NCI-H2171 (cell line): ENCODE measurements at places on chromosomes 7 and 10.

- DNase-seq = no peak
Measured at GRCh38 chr7:150380463-150380862, 1.3 kb downstream of the ZNF775 start.

- no peak for DNase-seq
Measured at GRCh38 chr10:3968727-3969126, 183.7 kb upstream of the KLF6 start.

GRCh38 chr7:7109934-7110333 lies 72.4 kb upstream of the C1GALT1 start:
- DNase-seq = no peak

- DNase-seq = no peak
Measured at GRCh38 chr7:136023134-136023869, 46.1 kb upstream of the MTPN start.

DNA sequence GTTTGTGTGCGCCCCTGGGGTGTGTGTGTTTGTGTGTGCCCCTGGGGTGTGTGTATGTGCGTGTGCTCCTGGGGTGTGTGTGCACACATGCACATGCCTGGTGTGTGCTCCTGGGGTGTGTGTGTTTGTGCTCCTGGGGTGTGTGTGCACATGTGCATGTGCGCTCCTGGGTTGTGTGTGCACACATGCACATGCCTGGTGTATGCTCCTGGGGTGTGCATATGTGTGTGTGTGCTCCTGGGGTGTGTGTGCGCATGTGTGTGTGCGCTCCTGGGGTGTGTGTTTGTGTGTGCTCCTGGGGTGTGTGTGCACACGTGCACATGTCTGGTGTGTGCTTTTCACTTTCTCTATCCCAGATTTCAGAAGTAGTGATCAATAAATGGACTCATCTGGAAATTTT lies 321.0 kb downstream of the WDR37 start:
- DNase-seq = no peak

DNA sequence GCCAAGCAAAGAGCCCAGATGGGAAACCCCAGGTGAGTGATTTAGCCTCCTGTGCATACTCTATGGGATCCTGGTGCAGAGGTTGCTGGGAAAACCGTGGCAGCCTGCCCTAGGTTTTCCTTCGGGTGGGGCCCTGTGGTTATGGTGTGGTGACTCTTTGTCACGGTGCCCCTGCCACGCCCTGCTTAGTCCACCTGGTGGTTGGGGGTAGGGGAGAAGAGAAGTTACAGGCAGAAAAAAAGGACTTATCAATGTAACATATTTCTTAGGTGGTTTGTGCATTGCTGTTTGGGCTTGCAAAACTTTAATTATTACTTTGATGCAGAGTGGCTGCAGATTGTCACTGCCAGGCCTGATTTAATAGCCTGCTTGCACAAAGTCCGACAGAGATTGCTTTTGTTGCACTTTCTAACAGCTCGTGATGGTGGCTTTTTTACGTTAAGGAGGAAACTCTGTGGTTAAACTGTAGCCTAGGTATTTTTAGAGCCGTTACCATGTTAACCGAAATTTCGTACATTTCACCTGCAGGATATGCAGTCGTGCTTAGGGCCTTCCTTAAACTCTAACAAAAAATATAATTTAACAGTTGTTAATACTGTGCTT lies 197.4 kb downstream of the RNLS start:
- no peak for DNase-seq

GRCh38 chr7:132437730-132438129 lies 138.5 kb downstream of the PLXNA4 start:
- no peak for DNase-seq

DNA sequence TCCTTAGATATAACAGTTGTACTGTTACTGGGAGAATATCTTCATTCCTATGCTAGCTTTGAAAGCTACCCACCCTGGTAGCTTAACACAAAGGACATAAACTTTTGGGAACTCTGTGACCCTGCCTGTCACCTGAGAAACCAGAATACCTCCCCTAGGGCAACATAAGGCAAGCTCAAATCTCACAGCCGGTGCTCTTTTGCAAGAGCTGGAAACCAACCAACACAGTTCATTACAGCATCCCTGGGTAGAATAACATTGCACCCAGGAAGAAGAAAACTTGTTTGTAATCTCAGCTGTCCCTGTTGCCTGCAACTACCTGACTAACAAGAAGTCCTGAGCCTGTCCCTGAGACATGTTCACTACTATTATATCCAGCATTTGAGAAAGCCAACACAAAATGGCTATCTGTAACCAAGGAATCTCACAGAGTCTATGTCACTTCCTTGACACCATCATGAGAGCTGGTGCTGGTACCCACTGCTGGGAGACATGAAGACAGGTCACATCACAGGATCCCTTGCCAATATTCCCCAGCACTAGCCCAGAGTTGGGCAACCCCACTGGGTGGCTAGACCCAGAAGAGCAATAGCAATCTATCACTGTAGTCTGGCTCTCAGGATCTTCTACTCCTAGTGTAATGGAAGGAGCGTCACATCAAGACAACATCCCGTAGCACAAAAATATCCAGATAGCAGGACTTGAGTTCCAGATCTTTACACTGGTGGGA lies 31.3 kb downstream of the AKR1C3 start:
- DNase-seq = no peak

DNA sequence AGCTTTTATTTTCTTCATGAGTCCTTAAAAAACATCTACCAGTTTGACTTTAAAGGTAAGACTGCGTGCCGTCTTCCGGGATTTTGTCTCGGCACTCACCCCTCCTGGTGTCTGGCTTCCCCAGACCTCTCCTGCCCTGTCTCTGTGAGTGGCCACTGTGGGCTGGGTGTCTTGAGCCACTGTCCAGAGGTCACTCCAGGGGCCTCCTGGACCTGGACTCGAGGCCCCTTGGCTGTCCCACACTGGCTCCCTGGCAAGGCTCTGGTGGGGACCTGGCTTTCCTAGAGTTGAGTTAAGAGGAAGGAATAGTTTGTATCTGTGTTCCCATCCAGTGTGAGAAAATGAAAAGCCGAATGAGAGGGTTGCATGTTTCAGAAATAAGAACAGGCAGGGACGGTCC lies 95.5 kb downstream of the NKX6-2 start:
- no peak for DNase-seq

DNA sequence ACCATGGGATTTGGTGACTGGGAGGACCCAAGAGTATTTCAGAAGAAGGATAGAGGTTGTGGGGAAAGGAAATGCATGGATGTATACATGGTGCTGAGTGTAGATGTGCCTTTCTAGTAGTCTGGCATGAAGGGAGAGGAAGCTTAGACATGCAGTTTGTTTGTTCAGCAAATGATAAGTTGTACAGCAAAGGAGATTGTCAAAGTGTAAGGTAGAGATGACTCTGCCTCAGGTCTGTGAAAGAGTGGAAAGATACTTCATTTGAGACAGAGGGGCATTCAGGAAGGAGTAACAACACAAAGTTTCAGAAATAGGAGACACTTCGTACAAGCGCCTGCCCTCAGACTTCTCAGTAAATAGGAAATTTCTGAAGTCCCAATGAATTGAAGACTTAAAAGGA lies 152.3 kb downstream of the CELF2 start:
- no peak for DNase-seq

DNA sequence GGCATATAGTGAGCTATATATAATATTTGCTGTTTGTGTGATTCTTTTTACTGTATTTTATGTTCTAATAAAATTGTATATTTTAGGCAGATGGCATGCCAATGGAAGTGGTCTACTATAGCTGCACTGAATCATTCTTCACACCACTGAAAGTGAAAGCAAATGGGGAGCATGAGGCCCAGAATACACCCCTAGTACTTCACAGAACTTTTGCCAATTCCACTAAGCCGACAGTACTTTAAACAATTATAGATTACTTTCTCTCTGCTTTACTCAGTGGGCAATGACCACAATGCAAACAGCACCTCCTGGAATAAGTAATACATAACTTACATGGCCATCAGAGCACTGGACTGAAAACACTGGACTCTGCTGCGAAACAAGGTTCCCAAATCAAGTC lies 70.2 kb downstream of the ANKRD26 start:
- no peak for DNase-seq

DNA sequence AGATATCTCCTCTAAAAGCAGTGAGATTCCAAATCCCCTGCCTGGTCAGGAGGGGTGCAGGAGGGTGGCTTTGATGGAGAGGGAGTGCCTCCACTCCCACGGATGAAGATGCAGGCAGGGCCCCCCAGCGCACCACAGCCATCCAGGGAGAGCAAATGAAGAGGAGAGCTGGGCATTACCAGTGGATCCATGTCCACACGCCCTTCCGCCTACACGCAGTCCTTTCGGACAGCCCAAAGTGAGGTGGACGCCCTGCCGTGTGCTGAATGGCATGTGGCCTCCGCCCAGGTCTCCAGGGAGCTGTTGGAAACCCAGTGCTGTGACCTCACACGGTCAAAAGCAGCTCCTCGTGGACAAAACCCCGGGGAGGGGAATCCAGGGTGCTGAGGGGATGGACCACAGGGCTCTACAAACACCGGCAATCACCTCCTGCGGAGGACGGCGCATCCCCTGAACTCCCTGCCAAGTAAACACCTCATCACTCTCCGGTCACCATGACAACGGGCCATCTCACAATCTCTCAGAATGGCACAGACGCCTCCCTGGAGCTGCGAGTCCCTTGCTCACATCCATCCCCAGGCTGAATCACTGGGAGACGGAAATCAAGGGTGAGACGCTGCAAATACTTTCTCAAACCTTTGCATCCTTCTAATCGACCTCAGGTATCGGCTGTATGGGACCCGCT lies 35.0 kb upstream of the DNAAF5 start:
- no peak for DNase-seq

GRCh38 chr7:157457355-157458253 lies 120.8 kb downstream of the DNAJB6 start:
- no peak for DNase-seq

DNA sequence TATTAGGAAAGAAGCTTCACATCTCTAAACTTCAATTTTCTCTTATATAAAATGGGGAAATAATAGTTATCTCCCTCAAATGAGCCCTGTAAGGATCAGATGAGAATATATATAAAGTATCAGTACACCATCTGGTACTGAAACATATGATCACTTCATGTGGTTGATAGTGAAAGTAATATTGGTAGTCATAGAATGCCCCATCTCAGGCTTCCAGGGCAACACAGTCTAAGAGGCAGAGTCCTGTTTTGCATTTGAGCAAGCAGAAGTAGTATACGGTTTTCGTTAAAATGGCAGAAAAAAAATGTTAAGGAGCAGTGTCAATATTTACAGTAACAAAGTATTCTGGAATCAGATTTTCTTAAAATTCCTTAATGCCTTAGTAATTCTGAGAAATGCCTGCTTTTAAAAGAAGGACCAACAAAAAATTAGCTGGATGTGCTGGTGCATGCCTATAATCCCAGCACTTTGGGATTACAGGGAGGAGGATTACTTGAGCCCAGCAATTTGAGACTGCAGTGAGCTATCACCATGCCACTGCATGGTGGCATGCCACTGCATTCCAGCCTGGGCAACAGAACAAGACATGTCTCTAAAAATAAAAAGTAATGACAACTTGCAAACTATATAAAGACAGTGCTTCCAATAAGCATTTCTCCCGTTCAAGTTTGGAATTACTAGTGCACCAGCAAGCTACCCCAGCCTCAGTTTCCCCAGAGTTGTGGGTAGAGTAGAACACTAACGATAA lies 19.8 kb downstream of the KBTBD2 start:
- no peak for DNase-seq

- no peak for DNase-seq
Measured at GRCh38 chr10:96370584-96371157, 11.9 kb upstream of the OPALIN start.

DNA sequence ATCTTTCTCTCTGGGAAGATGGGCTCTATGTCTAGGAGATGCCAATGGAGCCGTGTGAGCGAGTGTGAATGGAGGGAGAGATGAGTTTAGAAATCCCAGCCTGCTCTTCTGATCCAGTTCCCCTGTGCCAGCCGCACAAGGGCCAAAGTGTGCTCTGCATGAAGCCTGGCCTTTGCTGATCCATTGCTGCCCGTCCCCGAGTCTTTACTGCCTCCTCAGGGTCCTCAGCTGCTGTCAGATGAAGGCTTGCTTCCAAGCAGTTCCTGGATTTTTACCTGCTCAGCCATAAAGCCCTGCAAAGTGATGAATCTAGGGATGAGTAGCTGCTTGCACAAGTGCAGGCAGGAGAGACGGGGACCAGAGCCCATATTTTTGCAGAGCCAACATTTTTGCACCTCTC lies 115.9 kb downstream of the ZMIZ1 start:
- DNase-seq = no peak

DNA sequence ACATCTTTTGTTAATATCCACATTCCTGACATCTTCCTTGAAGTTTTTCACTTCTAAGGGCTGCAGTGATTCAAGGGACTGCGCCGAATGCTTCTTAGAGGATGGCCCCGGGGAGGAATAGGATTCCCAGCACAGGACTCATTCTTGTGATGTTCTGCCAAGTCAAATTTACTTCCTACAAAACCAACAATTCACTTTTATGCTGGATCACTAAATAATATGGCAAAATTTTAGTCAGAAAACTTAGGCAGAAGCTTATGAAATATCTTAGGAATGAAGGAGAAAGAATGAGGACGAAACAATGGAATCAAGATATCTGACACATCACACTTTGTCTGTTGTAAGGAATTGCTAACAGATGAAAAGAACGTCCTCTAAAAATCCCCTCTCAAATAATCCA lies 151.5 kb downstream of the JAZF1 start:
- DNase-seq = no peak

DNA sequence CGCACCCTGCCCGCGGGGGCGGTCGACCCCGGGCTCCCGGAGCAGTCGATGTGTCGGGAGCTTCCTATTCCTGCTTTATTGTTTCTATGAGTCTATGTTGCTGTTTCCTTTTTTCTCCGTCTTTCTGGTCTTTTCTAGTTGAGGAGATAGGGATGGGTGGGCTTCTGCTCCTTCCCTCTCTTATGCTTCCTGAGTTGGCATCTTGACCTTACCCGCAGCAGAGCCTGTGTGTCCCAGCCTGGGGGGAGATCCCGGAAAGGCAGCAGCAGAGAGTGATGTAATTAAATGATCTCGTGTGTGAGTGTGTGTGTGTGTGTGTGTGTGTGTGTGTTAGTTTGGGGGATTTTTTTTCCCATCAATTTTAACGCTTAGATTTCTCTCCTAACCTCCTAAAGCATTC lies 486 bp upstream of the SORCS1 start:
- no peak for DNase-seq

DNA sequence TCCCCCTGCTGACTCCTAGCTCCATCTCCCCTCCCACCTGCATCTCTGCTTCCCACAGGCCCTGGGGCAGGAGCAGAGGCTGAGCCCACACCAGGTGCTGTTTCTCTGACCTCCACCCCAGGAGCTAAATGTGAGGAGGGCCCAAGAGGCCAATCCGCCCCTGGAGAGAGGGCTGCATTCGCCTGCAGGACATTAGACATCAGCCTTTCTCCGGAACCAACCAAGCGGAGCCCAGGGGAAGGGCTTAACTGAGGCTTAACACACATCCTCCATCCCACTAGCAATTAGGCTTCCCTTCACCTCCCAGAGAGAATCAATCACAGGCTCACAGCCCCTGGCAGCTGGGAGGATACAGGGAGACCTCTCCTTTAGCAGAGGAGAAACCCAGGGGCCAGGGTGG lies 50.5 kb downstream of the SH3PXD2A start:
- no peak for DNase-seq

DNA sequence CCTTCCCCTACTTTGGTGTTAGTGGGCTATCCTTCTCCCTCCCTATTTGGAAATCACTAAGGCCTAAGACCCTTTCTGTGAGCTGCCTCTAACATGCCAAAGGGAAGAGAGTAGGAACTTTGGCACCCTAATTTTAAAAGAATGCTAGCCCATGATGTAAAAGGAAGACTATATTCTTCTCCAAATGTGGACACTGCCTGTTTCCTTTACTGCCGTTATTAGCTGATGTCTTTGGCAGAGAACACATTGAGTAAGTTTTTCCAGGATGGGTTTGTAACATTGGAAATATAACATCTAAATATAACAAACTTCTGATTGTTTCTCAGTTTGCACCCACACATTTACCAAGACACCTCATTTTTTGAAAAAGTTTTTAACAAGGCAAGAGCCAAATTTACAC lies 56.9 kb upstream of the TNKS2 start:
- DNase-seq = no peak
